ENCODE measurements at places on chromosomes 4 and X. TPM values are rescaled to one million over a fixed set of nuclear protein-coding genes. Genes with fewer than 3 reads are reported as not detected.

DNA sequence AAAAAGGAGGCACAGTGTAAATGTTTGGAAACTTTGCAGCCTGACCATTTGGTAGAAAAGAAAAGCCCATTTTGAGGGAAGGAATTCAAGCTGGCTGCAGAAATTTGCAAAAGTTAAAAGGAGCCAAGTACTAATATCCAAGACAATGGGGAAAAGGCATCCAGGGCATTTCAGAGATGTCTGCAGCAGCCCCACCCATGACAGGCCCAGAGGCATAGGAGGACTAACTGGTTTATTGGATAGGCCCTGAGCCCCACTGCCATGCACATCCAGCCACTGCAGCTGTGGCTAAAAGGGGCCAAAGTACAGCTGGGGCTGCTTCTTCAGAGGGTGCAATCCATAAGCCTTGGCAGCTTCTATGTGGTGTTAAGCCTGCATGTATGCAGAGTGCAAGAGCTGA, 104.9 kb downstream of the HS3ST1 start:
- DNase-seq = no peak
- no peak overlapping the region for H3K27ac ChIP-seq
- no peaks in the 10 kb centered on the region for H3K4me1 ChIP-seq
- H3K27me3 ChIP-seq = peaks cover 11% of the 10 kb centered on the region
- H3K36me3 ChIP-seq = no peaks in the 10 kb centered on the region

DNA sequence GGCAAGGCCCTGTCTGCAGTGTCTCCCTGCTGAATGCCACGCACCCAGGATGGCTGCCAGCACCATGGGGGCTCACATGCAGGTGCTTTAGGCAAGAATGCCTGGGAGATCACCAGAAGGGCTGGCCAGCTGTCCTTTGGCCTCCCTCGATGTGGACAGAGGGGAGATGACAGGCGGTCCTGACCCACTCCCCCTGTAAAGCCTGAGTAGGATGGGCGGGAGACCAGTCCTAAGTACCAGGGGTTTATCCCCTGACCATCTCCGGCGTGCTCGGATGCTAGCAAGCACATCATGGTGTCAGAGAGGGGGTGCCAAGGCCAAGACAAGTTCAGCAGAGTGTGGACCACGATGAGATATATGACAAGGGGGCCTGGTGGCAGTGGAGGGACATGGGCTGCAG, 5.3 kb downstream of the PDZD4 start:
- DNase-seq = no peak
- H3K36me3 ChIP-seq = no peaks in the 10 kb centered on the region
- H3K27me3 ChIP-seq = peaks cover 4% of the 10 kb centered on the region
- no peak overlapping the region for H3K27ac ChIP-seq
- peaks cover 10% of the 10 kb centered on the region for H3K4me1 ChIP-seq

- H3K36me3 ChIP-seq = no peaks in the 10 kb centered on the region
- no peaks in the 10 kb centered on the region for H3K4me1 ChIP-seq
- no peaks in the 10 kb centered on the region for H3K27me3 ChIP-seq
- no peak overlapping the region for H3K4me3 ChIP-seq
Observed at GRCh38 chr4:54498661-54499111, 159.1 kb upstream of the KIT start.

GRCh38 chr4:40066651-40067050, 10.0 kb downstream of the N4BP2 start:
- DNase-seq = no peak
- H3K27ac ChIP-seq = no peak overlapping the region
- H3K4me3 ChIP-seq = no peak overlapping the region
- peaks cover 44% of the 10 kb centered on the region for H3K4me1 ChIP-seq

GRCh38 chr4:185554365-185555126, 19.2 kb upstream of the PDLIM3 start:
- H3K4me1 ChIP-seq = no peaks in the 10 kb centered on the region
- no peak overlapping the region for H3K27ac ChIP-seq
- no peak for DNase-seq
- no peak overlapping the region for H3K4me3 ChIP-seq
- H3K36me3 ChIP-seq = no peaks in the 10 kb centered on the region
- H3K27me3 ChIP-seq = peaks cover 44% of the 10 kb centered on the region

- peaks cover 4% of the 10 kb centered on the region for H3K4me1 ChIP-seq
- no peak for DNase-seq
- no peak overlapping the region for H3K27ac ChIP-seq
- no peaks in the 10 kb centered on the region for H3K36me3 ChIP-seq
- no peak overlapping the region for H3K4me3 ChIP-seq
Observed at GRCh38 chr4:36549992-36550391, 268.6 kb downstream of the DTHD1 start.

- H3K4me3 ChIP-seq = no peak overlapping the region
- H3K27me3 ChIP-seq = peaks cover 49% of the 10 kb centered on the region
- DNase-seq = no peak
- no peak overlapping the region for H3K27ac ChIP-seq
- H3K4me1 ChIP-seq = peaks cover 20% of the 10 kb centered on the region
- H3K36me3 ChIP-seq = no peaks in the 10 kb centered on the region
Observed at GRCh38 chr4:158208963-158209640, 1.2 kb upstream of the TMEM144 start.

DNA sequence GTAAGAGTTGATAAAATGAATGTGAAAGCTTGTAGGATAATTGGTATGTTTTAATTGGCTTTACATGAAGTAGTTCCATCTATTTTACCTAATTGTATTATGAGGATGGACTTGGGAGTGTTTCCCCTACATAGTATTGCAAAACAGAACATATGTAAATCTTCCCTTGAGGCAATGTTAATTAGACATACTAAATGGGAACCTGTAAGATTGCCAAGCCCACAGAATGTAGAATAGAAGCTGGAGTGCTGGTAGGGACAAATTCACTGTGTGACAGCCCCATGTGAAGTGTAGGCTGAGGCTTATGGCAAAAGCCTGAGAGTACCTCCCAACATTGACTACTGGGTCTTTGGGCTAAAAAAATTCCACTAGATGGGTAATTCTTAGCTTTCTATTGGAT, 615.0 kb upstream of the AMOT start:
- no peaks in the 10 kb centered on the region for H3K27me3 ChIP-seq
- H3K4me3 ChIP-seq = no peak overlapping the region
- no peak overlapping the region for H3K27ac ChIP-seq
- DNase-seq = no peak
- no peaks in the 10 kb centered on the region for H3K36me3 ChIP-seq

DNA sequence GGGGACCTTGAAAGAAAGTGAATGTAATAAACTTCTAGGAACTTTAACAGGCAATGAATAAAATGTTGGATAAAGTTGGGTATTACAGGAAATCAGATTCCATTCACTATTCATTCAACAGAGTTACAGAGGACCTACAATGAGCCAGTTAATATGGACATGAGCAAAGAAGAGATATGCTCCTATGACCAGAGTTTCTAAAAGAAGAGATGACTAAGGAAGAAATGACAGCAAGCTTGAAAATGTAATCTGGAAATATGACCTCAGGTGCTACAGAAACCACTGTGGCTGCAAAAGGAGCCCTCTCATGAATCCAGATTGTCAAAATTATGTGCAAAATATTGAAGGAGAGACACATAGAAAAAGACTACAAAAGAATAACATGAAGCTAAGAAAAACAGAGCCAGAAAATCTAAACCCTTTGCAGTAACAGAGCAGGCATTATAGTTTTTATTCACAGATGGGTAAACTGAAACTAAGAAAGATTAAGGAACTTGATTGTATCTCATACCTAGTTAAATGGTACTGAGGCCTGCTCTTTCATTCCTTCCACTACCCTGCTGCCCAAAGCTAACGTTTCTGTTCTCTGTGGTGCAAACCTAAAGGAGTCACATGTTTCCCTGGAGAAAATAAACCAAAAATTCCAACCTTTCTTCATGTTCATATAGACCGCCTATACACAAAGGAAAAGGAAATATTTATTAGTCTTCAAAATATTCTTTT, 378.3 kb downstream of the GBA3 start:
- no peaks in the 10 kb centered on the region for H3K36me3 ChIP-seq
- H3K27ac ChIP-seq = no peak overlapping the region
- no peaks in the 10 kb centered on the region for H3K27me3 ChIP-seq

GRCh38 chr4:99642725-99643489, 14.7 kb downstream of the C4orf54 start:
- no peaks in the 10 kb centered on the region for H3K4me1 ChIP-seq
- no peak for DNase-seq
- no peak overlapping the region for H3K27ac ChIP-seq
- peaks cover 12% of the 10 kb centered on the region for H3K27me3 ChIP-seq

DNA sequence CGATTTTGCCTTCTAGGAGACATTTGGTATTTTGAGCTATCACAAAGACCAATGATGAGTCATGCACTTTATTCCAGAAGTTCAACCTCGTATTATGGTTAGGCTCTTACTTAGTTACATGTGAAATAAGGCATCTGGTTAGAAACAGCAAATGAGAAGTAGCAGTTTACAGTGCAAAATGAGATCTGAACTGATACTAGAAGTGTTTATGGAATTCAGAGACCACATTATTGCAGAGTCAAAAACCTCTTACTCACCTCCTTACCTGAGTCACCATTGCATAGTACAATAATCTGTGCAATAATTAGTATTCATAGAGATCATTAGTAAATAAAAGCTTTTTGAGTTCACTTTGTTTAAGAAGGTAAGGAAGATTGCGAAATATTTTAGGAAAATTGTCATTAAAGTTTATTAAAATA, 38.7 kb downstream of the SEC24B start:
- peaks cover 44% of the 10 kb centered on the region for H3K4me1 ChIP-seq
- no peaks in the 10 kb centered on the region for H3K27me3 ChIP-seq
- DNase-seq = no peak
- H3K4me3 ChIP-seq = no peak overlapping the region
- H3K27ac ChIP-seq = no peak overlapping the region
- peaks cover 30% of the 10 kb centered on the region for H3K36me3 ChIP-seq

DNA sequence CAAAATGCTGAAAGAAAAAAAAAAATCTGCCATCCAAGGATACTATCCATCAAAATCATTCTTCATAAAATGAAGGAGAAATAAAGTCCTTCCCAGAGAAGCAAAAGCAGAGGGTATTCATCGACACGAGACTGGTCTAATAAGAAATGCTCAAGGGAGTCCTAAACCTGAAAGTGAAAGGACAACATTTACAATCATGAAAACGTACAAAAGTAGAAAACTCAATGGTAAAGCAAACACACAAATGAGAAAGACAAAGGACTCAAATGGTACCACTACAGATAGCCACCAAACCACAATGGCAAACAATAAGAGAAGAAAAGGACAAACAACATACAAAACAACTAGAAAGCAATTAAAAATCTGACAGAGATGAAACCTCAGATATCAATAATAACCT, 41.0 kb downstream of the CD99L2 start:
- no peak for DNase-seq
- H3K36me3 ChIP-seq = peaks cover 35% of the 10 kb centered on the region
- H3K27me3 ChIP-seq = no peaks in the 10 kb centered on the region
- H3K27ac ChIP-seq = no peak overlapping the region
- H3K4me3 ChIP-seq = no peak overlapping the region
- H3K4me1 ChIP-seq = peaks cover 3% of the 10 kb centered on the region

The SLC34A2 gene
- total RNA-seq = not detected

The SLC25A4 gene
- total RNA-seq = 7.6 TPM

The LDOC1 gene
- total RNA-seq = 1.8 TPM

The THAP9 gene
- total RNA-seq = 4.9 TPM

The ADGRG4 gene
- total RNA-seq = not detected

The BLOC1S4 gene
- 19.4 TPM for total RNA-seq

The SULT1E1 gene
- total RNA-seq = not detected

The FAT4 gene
- not detected for total RNA-seq

The RASGEF1B gene
- total RNA-seq = 6.7 TPM

The PHKA1 gene
- total RNA-seq = 9.7 TPM
